H7 (cell line): ENCODE measurements at places on chromosomes 1 and 21.
A peak's percentile ranks its signal among the peaks of the same experiment; 100 is the strongest.

- DNase-seq, result no peak
Measured at GRCh38 chr1:224198572-224198971, 15.5 kb downstream of the DEGS1 start.

DNA sequence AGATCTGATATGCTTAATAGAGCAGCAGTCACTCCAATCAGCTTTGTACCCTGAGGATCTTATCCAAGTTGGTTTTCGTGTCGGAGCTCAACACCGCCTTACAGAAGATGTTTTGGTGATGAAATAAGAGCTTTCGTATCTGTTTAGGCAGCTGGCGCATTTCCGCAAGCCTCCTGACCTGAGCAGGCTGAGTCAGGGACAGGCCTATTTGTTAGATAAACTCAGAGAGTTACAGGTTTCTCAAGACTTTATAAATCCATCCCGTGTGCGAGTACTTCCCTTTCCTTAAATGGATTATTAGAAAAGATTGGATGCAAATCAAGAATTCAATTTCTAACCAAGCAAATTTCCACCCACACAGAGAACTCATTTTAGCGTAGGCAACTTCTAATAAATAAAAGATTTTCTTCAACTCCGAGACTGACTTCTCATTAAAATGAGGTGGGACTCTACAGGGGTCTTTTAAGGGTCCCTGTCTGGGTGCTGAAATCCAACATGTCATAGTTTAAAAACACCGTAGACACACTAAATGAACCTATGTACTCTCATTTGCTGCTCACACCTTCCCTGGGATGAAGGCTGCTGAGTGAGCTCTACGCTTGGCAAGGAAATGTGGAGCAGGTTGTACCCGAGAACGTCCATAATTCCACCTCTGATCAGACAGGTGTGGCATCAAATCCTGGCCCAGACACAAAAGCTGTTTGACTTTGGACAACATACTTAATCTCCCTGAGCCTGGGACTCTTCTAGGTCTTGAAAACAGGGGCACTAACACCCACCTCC lies 106.9 kb upstream of the F3 start:
- DNase-seq, result no peak

- no peak for DNase-seq
Measured at GRCh38 chr1:55986003-55986402, 593.4 kb downstream of the PLPP3 start.

GRCh38 chr1:155093911-155094621 lies 15.4 kb downstream of the EFNA3 start:
- DNase-seq, result peak; percentile 76

DNA sequence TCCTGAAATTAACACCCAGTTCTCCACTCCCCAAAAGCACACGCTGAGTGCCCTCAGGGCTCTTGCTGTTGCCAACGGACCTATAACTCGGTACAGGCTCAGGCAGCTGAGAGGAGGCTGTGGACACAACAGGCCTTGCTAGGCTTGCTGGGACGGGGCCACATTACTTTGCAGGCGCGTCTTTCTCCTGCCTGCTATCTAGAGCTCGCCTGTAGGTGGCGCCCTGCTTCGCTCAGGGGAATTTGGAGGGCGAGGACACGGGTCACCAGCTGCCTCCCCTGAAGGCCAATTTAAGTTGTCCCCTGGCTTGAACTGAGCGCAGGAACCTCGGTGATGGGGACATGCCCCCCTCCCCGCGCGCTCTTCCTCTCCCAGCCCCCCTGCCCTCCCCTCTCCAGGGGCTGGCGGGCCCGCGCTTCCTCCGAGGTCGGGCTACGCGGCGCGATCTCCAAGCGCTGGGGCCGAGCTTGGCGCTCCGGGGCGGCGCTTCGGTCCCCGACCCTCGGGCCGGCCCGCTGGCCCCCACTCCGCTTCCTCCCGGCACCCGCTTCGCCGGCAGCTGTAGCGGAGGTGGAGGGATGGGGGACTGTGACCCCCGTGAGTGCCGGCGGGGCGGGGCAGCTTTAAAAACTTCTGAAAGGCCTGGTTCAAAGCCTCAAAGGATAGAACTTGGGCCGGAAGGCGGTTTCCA lies 32.4 kb upstream of the NFIA start:
- peak; percentile 90 for DNase-seq

DNA sequence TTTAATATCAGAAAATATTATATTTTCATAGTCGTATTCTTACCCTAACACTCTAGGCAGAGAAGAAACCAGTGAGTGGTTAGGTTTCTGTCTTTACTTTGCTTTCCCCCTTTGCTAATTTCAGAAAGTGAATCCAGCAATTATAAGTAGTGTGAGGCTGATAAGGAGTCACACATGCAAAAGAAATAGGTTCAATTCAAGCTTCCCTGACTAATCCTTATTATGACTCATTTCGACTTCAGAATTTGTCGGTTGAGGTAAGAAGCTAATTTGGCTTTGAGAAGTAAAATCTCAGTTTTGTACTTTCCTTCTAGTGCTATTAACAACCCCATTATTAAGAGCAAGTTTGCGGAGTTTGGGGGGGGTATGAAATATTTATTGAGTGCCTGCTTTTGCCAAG lies 22.4 kb downstream of the ESRRG start:
- DNase-seq, result no peak

- DNase-seq, result no peak
Measured at GRCh38 chr1:227943381-227944089, 4.2 kb downstream of the WNT9A start.

DNA sequence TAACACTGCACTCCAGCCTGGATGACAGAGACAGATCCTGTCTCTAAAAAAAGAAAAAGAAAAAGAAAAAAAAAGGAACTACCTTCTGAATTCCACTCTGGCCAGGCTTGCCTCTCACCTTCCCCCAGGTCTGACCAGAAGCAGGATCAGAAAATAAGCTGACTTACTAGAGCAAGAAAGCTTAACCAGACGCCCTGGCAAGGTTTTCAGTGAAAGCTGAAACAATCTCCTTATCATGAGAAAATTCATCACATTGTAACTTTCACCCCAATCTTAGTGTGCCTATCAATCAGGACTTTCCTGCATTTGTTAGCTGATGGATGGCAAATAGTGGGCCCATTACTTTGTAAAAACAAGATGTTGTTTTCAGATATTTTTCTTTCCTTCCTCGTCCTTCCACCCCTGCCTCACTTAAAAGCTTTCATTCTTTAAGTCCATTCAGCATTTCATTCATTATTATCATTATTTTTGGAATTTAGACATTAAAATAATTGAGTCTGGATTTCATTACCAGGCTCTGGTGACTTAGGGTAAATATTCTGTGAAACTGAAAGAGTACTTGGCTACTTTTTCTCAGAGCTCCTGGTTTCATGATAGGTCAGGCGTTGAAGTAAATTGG lies 96.5 kb upstream of the CD34 start:
- DNase-seq, result no peak

DNA sequence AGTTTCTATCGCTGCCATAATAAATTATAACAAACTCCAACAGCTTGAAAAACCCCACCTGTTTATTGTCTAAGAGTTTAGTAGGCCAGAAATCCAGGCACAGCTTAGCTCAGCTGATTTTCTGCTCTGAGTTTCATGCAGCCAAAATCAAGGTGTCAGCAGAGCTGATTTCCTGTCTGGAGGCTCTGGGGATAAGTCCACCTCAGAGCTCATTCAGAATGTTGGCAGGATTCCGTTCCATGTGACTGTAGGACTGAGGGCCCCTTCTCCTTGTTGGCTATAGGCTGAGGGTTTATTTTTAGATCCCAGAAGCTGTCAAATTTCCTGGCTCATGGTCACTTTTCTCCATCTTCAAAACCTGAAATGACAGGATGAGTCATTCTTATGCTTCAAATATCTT lies 91.6 kb upstream of the CHODL start:
- no peak for DNase-seq

GRCh38 chr1:35532497-35533223 lies 24.5 kb downstream of the KIAA0319L start:
- no peak for DNase-seq

GRCh38 chr1:186609183-186609582 lies 71.0 kb downstream of the PTGS2 start:
- DNase-seq, result no peak

GRCh38 chr1:121516234-121516967 lies 331.6 kb downstream of the SRGAP2C start:
- DNase-seq, result no peak

DNA sequence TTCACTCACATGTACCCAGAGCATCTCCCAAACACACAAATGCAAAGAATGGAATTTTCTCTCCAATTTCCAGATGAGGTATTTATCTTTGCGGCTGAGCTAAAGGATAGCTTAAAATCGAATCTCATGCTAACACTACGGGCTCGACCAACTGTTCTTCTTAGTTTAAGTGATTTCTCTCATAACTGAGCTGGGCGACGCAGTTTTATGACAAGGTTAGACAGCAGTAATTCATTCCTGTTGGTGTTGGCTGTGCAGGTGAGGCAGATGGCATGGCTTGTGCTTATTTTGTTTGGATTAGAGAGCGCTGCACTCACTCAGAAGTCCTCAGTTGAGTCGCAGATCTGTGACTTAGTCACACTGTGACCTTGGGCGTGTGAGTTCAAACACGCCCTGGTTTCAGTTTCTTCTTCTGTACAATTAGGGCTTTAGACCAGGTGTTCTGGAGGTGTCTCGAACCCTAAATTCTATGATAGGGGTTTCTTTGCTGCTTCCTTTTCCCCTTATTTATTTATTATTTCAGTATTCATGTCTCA lies 41.5 kb upstream of the MRPS6 start:
- no peak for DNase-seq

- DNase-seq, result no peak
Measured at GRCh38 chr1:43995984-43996732, 4.8 kb downstream of the CCDC24 start.

GRCh38 chr1:25204797-25205480 lies 27.4 kb downstream of the SYF2 start:
- peak; percentile 68 for DNase-seq

DNA sequence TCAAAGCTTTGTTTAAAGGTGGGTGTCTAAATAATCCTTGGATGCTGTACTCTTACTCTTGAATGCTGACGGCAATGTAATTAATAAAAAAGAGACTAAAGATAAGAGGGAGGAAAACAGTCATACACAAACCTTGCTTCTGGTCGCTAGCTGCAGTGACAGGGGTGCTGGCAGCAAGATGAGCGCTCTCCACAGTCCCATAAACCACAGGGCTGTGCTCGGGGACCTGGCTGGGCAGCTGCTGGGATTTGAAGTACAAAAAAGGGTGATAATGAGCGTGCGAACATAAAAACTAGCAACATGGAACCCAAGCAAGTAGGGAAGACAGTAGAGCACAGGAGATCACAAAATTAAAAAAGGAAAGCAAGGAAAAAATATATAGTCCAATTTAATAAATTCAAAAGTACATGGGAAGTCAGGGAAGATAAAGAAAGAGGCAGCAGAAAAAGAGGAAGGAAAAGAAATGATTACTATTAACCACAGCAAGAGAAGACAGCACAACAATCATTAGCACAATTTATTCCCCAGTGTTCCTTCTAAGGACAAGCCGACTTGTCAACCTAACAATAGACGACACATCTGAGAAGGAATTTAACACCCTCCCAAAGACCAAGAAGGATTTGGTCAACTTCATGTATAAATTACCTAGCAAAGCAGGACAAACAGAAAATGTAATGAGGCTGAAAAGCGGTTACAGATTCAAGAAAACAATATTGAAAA lies 162.9 kb upstream of the HP1BP3 start:
- no peak for DNase-seq

DNA sequence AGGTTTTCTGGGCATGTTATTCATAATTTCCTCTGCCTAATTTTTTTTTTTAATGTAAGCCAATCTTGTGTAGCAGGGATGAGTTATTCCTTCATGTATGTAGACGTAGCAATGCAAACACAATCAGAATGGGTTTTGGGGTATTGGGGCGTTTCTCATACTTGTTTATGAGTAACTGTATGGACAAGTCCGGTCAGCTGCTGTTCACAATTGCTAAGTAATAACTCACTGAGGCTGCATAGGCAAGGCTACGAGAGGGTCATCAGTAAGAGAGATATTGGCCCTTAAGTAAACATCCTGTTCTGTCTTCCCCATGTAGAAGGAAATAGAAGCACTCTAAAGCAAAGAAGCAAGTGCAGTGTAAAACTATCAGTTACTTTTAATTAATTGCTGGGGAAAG lies 9.5 kb upstream of the TARS2 start:
- DNase-seq, result no peak

- DNase-seq, result peak; percentile 32
Measured at GRCh38 chr1:196660852-196661251, 9.0 kb downstream of the CFH start.

- DNase-seq, result no peak
Measured at GRCh38 chr1:226661271-226661670, 77.8 kb downstream of the ITPKB start.

- DNase-seq, result peak; percentile 91
Measured at GRCh38 chr1:20185834-20186782, at the start of the genes PLA2G2C and UBXN10. Gene PLA2G2C, minus strand, starts transcription at chr1:20186518. Its CDS starts 9,155 bp downstream, at chr1:20177363. Gene UBXN10, plus strand, starts transcription at chr1:20186096. Its CDS starts 4,466 bp downstream, at chr1:20190562.

DNA sequence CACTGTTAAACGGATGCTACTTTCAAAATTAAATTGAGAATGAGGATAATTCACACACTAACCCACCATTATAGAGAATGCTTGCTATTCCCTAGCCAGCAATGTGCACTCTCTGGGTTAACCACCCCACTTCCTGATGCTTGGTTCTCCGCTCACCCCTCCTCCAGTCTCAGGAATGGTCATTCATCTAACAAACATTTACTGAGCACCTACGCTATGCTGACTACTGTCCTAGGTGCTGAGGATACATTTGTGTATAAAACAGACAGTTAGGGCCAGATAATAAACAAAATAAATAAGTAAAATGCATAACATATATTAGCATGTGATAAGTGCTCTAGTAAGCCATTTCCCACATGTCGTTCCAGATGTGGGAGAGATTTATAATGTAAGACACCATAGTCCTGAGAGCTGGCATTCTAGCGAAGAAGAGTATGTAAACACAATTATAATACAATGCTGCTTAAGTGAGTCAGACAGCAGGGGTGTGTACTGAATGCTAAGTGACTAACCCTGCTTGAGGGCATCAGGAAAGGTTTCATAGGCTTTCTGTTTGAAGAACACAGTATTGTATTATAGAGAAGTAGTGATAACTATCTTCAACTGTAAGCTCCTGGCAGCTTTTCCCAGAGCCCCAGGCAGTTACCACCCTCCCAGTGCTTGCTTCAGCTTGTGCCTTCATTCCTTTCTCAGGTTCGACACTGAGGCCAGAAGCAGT lies 126.7 kb upstream of the CACHD1 start:
- no peak for DNase-seq

DNA sequence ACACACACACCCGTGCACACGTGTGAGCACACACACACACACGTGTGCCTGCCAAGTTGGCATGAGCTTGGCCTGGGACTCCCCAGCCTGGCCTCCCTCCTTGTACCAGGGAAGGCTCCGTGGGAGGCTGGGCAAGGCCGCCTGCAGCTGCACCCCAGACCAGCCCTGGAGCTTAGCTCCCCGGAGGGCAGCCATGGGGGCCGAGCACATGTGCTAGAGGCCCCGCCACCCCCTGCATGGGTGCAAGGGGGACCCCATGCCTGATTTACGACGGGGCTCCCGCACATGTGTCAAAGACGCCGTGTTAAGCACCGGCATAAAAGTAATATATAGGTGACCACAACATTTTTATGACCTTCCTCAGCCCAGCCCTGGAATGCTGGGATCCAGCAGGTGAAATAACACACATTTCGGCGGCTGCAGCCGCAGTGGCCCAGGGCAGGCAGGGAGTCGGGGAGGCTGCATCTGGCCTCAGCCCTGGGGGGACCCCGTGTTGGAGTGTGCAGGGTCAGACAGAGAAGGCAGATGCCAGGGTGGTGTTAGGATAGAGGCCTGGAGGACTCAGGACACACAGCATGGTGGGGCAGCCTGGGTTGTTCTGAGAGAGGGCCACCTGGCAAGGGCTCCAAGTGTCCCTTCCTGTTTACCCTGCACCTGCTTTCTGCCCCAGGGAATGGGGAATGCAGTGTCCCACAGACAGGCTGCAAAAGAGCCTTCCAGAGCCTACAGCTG lies 56.3 kb downstream of the WNT9A start:
- DNase-seq, result peak; percentile 40

GRCh38 chr1:117814856-117815797 lies 114.3 kb downstream of the GDAP2 start:
- no peak for DNase-seq
